ENCODE measurements at places on chromosomes 5 and 9.

- DNase-seq = no peak
Observed at GRCh38 chr5:150589862-150590601, 50.4 kb upstream of the SYNPO start.

DNA sequence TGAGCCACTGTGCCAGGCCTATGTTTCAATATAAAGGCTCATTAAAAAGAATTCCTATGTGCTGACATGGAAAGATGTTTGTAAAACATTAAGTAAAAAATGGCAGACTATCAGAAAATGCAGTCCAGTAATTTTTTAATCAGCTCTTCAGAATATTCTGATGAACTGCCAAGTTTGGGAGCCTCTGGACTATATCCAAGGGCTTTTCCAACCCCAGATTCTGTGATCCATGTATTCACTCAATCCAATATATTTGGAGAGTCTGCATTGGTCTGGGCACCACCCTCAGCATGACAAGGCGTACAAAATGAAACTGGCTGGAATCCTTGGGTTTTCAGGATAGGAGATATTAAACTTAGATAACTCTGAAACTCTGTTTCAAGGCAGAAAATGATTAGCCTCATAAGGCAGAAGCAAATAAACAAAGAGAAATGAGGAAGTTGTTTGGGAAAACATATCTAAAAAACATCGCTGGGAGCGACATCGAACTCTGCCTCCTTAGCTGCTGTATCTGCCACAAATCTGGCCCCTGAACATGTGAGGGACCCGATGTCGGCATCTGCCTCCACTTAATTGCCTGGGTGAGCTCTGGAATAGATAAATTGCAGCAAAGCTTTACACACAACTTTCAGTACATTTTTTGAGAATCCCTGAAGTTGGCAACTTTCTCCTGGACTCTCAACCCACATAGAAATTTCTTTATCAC is 14.4 kb downstream of the PDE6A start:
- no peak for DNase-seq

DNA sequence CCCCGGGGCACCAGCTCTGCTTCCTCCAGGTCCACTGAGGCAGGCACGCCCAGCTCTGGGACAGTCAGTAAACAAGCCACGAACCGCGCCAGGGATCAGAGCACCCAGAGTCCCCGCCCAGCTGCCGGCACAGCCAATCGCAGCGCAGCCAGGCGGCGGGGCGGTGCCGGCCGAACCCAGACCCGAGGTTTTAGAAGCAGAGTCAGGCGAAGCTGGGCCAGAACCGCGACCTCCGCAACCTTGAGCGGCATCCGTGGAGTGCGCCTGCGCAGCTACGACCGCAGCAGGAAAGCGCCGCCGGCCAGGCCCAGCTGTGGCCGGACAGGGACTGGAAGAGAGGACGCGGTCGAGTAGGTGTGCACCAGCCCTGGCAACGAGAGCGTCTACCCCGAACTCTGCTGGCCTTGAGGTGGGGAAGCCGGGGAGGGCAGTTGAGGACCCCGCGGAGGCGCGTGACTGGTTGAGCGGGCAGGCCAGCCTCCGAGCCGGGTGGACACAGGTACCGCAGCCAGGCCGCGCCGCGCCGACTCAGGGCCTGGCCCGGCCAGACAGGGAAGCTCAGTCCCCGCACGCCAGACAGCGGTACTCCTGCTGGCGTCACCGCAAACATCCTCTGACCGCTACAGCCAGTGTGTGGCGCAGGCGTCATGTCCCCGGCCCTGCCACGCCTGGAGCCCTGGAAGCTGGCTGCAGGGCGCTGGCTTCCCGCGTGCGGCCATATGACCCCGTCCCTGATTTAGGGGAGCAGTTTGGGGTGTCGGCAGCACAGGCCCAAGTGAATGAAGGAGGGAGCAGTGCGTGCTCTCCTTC is at the start of gene CTSL:
TSS of gene CTSL (plus strand) at position 220 of the 810 bp plus-strand sequence. CDS start 1,485 bp downstream, outside the sequence.
- peak; percentile 70 for DNase-seq

- DNase-seq = no peak
Observed at GRCh38 chr5:12119657-12120056, 215.4 kb upstream of the CTNND2 start.

DNA sequence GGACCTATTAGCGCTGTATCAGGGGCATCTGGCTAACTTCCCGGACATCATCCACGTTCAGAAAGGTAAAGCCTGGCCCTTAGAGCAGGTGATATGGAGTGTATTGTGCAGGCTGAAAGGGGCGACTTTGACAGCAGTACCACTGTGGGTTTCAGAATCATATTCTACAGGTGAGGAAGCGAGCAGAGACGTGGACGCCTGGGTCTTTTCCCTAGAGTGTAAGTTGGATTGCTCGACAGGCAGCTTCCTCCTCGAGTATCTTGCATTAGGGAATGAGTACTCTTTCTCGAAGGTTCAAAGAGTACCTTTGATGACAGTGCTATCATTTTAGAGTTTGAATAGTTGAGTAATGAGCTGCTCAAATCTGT is 1.9 kb downstream of the SNX18 start:
- DNase-seq = no peak

- no peak for DNase-seq
Observed at GRCh38 chr5:34005681-34006080, 2.2 kb downstream of the AMACR start.

- DNase-seq = no peak
Observed at GRCh38 chr9:78575771-78576170, 278.8 kb downstream of the PSAT1 start.

GRCh38 chr9:137077758-137078693 is 709 bp downstream of the UAP1L1 start:
- DNase-seq = peak; percentile 66

- no peak for DNase-seq
Observed at GRCh38 chr5:29794141-29794787, 1399.2 kb upstream of the CDH6 start.

GRCh38 chr9:86766912-86767311 is 180.4 kb downstream of the GAS1 start:
- DNase-seq = no peak

- no peak for DNase-seq
Observed at GRCh38 chr9:89684912-89685636, 80.3 kb downstream of the GADD45G start.

- no peak for DNase-seq
Observed at GRCh38 chr5:29389993-29390392, 1803.5 kb upstream of the CDH6 start.

DNA sequence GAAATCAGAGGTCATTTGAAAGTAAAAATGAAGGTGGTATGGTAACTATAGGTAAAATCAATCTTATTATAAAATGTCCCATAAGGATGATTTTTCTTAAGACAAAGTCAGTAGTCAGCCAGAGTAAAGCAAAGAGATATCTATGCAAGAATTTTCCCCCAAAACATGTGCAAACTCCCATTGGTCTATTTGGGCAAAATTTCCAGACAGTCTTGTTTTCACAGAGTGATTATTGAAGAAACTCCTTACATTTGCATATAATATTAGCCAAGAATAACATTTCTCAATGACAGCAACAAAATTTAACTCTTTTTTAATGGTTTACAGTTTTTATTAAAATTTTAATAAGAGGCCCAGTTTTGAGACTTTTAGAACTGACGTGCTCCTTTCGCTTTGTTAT is 406.1 kb upstream of the GRAMD2B start:
- no peak for DNase-seq

- DNase-seq = no peak
Observed at GRCh38 chr5:100595152-100595811, 60.1 kb downstream of the FAM174A start.

- DNase-seq = no peak
Observed at GRCh38 chr5:146732962-146733361, 145.6 kb downstream of the PPP2R2B start.

DNA sequence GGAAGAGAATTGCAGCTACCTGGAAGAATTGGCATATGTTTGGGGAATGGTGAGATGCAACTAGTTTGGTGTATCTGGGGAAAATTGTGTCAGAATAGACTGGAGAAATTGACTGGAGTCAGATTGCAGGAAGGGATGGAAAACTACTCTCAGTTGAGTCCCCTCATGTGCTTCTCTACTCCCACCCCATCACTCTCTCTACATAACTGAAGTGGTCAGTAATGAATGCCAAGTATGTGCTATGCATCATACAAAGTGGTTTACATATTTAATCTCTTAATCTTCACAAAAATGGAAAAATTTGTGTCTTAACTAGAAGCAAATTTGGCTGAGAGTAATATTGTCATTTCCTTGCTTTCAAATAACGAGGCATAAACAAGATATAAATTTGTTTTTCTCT is 146.4 kb upstream of the TNC start:
- no peak for DNase-seq

- DNase-seq = no peak
Observed at GRCh38 chr9:116632990-116633838, 53.9 kb upstream of the TRIM32 start.

GRCh38 chr9:113738893-113739604 is 137.1 kb upstream of the ZNF618 start:
- no peak for DNase-seq

GRCh38 chr9:105390871-105391270 is 57.0 kb upstream of the FSD1L start:
- no peak for DNase-seq

DNA sequence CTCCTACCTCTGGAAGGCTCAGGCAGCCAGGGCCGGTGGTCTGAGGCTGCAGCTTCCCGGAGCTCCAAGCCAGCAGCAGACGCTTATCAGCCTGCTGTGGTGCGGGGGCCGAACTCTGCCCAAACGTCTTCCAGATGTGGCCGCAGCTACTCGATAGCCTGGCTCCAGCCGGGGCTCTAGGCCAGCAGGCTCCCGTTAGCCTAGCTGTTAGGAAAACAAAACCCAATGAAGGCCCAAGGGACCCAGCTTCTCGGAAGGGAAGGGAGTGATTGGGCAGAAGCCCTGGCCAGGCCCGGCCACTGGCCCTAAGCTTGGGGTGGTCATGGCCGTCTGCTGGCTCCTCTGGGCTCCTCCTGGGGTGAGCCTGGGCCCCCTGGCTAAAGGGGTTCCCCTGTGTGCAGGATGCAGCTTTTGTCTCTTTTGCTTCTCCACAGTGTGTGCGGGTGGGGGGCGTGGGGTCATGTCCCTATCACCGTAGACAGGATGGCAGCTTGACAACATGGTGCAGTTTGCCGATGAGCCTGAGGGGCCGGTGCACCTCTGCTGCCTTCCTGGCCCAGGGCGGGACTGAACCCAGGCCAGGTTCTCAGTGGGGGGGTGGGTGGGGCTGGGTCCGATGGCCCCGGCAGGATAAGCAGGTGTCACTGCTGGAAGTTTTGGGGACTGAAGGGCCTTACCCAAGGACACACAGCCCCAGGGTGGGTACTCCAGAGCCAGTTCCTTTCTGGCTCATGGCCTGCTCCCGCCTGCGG is 18.7 kb downstream of the MYMK start:
- DNase-seq = no peak

DNA sequence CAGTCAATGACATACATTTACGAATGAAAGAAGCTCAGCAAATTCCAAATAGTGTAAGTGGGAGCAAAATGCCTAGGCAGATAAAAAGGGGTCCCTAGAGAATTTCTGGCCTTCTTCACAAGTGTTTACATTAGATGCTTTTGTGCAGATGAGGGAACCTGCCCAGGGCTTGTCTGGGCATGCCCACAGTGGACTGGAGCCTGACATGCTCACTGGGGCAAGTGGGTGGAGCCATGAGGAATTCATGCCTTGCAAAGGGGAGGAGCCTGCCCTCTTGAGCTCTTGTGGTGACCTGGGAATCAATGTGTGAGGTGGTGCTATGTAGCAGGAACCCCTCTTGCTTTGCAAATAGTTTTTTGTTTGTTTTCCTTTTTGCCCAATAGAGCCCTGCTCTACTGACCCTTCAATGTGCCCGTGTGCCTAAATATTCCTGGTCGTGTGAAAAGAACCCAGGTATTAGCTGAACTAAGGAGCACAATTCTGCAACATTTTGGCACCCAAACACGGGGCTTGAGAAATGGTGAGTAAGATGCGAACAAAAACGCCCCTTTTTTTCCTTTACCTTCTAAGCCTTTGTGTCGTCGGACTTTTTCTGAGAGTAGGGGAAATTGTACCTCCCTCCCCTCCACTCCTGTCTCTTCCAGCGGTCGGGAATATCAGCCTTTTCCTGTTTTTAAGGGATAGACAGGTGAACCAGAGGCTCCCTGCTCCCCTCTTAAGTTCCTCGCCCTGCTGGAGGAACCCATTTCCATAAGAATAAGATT is 433.8 kb upstream of the CDH9 start:
- no peak for DNase-seq

- no peak for DNase-seq
Observed at GRCh38 chr5:27308153-27308552, 269.8 kb upstream of the CDH9 start.

GRCh38 chr5:117999939-118000549 is 988.3 kb downstream of the DTWD2 start:
- DNase-seq = no peak

- no peak for DNase-seq
Observed at GRCh38 chr5:152736906-152737305, 331.8 kb upstream of the NMUR2 start.

- DNase-seq = no peak
Observed at GRCh38 chr9:120950421-120951388, 24.1 kb upstream of the TRAF1 start.

- no peak for DNase-seq
Observed at GRCh38 chr9:132644251-132644650, 25.5 kb downstream of the DDX31 start.

GRCh38 chr9:133880851-133881661 is 111.1 kb downstream of the VAV2 start:
- DNase-seq = no peak

DNA sequence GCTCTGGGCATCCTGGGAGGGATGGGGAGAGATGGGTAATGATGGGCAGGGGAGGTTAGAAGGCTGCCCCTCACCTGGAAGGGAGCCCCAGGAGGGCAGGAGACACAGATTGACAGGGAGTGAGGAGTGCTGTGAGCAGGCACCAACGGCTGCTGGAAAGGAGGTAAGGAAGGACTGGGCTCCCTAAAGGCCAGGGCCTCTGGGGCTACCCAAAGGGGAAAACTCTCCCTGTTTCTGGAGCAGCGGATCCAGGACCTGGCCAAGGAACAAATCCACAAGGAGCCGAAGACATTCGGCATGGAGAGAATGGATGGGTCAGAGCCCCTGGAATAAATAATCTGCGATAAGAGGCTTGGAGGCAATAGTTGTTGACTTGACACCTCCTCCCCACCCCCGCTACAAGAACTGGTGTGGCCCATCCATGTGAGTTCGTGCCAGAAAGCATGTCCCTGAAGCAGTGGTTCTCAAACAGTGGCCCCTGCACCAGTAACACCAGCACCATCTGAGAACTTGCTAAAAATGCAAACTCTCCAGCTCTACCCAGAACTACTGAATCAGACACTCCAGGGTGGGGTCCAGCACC is 208.3 kb downstream of the GABBR2 start:
- no peak for DNase-seq

GRCh38 chr9:134939080-134939733 is 21.5 kb upstream of the FCN1 start:
- no peak for DNase-seq

DNA sequence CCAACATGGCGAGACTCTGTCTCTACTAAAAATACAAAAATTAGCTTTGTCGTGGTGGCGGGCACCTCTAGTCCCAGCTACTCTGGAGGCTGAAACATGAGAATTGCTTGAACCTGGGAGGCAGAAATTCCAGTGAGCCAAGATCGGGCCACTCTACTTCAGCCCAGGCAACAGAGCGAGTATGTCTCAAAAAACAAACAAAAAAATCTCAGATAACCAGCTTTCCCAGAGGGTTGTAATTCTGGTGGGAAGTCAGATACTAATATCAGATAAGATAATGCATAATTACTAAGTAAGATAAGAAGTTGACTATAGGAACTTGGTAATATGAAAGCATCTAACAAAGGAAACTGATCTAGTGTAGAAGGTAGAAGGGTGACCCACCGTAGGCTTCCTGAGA is 60.6 kb downstream of the PCDH1 start:
- DNase-seq = no peak

- no peak for DNase-seq
Observed at GRCh38 chr5:81288021-81288433, 13.4 kb upstream of the ZCCHC9 start.

GRCh38 chr5:170297589-170298462 is at the start of gene LCP2:
TSS of gene LCP2 (minus strand) at chr5:170297777. CDS start at chr5:170297611, 166 bp downstream.
- DNase-seq = no peak

Data from activated T-cell treated with anti-CD3 and anti-CD28 coated beads, Interleukin-2, amount 50 U/mL, for 24 hours (primary cell).